ENCODE measurements at places on chromosomes 13 and 19. TPM values are rescaled to one million over a fixed set of nuclear protein-coding genes. Genes with fewer than 3 reads are reported as not detected.
A peak's percentile ranks its signal among the peaks of the same experiment; 100 is the strongest.

GRCh38 chr19:3178377-3178972 is at the start of gene S1PR4:
Gene S1PR4, plus strand, starts transcription at chr19:3178769. Its CDS starts 24 bp downstream, at chr19:3178793.
- DNase-seq: no peak

DNA sequence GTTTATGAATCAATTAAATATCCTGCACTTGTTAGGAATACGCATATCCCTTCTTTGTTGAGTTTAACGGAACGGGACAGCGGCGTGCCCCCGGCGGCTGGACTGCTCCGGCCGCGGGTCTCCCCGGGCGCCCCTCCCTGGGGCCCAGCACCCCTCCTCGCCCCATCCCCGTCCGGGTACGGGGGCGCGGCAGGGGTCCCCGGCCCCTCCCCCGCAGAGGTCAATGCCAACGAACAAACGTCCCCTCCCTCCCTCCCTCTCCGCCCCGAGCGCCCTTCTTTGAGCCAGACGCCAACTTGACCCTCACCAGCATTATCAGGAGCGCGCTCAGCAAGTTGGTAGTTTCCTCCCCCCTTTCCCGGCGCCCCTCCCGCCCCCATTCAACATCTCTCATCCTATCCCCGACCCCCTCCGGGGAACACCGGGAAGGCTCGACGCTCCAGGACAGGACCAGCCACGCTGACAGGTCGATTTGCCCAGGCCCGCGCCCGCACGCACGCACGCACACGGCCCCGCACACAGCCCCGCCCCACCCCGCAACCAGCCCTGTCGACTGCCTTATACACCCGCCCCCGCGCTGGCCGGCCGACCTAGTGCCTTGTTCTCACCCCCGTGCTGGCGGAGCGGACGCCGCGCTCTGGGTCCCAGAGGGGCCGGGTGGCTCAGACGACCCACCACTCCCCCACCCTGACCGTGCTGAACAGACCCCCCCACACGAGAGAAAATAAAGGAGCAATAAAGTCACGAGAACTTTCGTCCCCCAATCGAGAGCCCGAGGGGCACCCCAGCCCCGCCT is 5.0 kb downstream of the LYL1 start:
- no peak for DNase-seq

- DNase-seq: peak; percentile 68
Observed at GRCh38 chr19:5694167-5694955, 4.3 kb downstream of the RPL36 start.

- no peak for DNase-seq
Observed at GRCh38 chr13:24614306-24615080, 65.7 kb upstream of the ATP12A start.

- DNase-seq: no peak
Observed at GRCh38 chr13:100334214-100334613, 245.3 kb downstream of the PCCA start.

DNA sequence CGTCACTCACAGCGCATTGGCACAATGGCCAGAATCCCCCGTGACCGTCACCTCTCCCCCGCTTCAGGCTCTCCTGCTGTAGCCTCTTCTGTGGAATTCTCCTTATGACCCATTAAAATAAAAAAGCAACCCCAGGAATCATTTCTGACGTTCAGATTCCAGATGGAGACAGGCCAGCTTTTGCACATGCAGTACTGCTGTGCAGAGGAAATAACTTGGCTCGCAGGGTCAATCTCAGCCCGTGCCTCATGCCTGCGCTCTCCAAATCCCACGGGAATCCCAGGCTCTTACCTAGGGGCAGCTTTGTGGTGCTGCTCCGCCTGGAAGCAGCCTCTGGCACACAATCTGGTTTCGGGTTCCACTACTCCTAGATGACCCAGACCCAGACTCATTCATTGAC is 32.7 kb upstream of the SOX1 start:
- no peak for DNase-seq

GRCh38 chr13:26819046-26819445 is 58.5 kb upstream of the GPR12 start:
- DNase-seq: no peak

DNA sequence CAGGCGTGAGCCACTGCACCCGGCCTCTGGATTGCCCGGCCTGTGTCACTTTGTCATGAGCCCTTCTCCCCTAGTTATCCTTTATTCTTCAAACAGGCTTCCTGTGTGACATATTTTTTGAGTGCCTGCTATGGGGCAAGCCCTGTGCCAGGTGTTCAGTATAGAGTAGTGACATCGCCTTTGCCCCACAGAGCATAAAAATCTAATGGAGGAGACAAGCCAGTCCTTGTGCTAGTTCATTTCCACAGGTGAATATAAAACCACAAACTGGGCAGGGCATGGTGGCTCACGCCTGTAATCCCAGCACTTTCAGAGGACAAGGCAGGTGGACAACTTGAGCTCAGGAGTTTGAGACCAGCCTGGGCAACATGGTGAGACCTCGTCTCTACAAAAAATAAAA is 43.2 kb downstream of the BBC3 start:
- no peak for DNase-seq

- DNase-seq: no peak
Observed at GRCh38 chr13:98150832-98151479, 8.1 kb downstream of the FARP1 start.

GRCh38 chr13:52931539-52932431 is 83.3 kb upstream of the PCDH8 start:
- DNase-seq: no peak

CLEC17A gene
- not detected for total RNA-seq

RNF113B gene
- total RNA-seq: not detected

NUP58 gene
- total RNA-seq: 28.9 TPM

N4BP2L1 gene
- 4.9 TPM for total RNA-seq

GJB2 gene
- total RNA-seq: 0.46 TPM

LNX2 gene
- total RNA-seq: 15.8 TPM

ZNF808 gene
- total RNA-seq: 30.5 TPM

PLK5 gene
- not detected for total RNA-seq

ZNF544 gene
- 28.1 TPM for total RNA-seq

KLK1 gene
- total RNA-seq: not detected

HTR2A gene
- total RNA-seq: 0.38 TPM

CAMSAP3 gene
- total RNA-seq: not detected

IGFL4 gene
- total RNA-seq: not detected

GRAMD1A gene
- total RNA-seq: 38.3 TPM
